Thoracic aorta (tissue), 2 donors: ENCODE measurements at places on chromosomes 3 and 15.

DNA sequence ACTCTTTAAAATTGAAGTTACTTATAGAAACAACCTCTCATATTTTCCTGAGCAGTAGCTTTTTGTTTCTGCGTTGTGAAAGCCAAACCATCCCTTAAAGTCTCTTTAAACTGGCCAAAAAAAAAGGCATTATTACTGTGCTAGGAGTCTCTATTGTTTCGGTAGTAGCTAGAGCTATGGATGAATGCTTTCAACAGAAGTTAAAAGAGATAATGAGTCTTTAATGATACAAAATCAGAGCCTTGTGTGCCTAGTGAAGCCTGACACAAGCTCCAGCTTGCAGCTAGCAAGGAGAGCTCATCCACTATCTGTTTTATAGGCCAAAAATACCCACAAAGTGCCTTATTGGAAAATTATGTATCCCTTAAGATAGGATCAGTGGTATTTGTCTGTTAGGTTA, 360.4 kb upstream of the CDIN1 start:
- no peak for DNase-seq

DNA sequence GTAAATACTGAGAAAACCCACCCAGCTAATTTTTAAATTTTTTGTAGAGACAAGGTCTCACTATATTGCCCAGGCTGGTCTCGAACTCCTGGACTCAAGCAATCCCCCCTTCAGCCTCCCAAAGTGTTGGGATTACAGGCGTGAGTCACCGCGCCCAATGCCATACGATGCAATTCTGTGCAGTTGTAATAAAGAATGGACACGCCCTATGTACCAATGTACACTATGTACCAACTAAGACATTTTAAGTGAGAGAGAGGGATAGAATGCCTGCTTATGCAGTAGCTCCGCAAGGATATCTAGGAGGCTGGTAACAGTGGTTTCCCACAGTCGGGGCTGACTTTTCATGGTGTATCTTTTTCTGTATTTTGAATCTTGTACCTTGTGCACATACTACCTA, 14.6 kb downstream of the ZNF710 start:
- DNase-seq: no peak

- no peak for DNase-seq
Observed at GRCh38 chr3:116863822-116864589, 154.4 kb downstream of the TUSC7 start.

GRCh38 chr3:33426068-33426467, 14.1 kb downstream of the UBP1 start:
- DNase-seq: no peak

- DNase-seq: no peak
Observed at GRCh38 chr3:42394579-42395288, 15.7 kb downstream of the LYZL4 start.

- DNase-seq: no peak
Observed at GRCh38 chr3:181948286-181948685, 236.6 kb downstream of the SOX2 start.

DNA sequence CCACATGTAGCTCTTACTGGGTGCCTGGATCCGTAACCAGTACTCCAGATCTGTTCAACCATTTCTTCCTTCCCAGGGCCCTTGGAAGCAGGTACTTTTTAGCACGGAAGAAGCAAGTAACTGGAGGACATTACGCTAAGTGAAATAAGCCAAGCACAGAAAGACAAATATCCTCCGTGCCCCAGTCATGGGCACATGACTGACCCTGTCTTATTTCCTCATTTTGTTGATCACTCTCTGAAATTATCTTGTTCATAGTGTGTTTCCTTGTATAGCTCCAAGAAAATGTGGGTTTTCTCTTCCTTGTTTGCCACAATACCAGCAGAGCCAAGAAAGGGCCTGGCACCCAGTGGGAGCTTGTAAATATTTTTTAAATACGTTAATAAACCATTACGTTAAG, 32.2 kb upstream of the MTMR14 start:
- DNase-seq: no peak

GRCh38 chr15:55703873-55704301, 39.1 kb downstream of the PRTG start:
- DNase-seq: no peak

DNA sequence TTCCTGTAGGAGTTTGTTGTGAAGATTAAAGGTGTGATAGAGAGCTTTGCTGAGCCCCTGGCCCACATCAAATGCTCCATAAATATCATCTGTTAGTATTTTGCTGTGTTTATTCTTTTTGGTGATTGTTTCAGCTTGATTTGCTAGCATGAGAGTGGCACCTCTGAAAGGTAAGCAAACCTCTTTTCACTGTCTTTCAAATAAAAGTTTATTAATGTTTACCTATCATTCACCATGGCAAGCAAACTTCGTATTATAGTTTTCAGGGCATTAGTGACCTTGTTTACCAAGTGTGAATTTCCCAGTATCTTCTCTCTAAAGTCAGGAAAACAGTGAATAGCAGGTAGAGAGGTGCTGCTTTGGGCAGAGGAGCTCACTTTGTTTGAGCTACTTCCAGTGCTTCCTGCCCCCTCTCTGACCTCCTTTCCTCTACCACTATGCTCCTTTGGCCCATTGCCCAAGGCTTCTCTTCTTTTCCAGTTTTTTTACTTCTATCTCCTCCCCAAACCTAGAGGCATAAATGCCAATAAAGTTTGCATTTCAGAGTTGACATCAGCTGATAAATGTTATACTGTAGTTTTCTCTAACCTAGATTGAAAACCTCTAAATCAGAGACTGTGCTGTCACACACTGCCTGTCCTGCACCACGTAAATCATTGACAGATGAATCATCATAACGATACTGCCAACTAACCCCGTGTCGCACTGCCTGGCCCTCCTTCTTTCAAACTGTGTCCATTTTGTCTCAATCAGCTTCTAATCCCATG, 569.0 kb downstream of the TUSC7 start:
- no peak for DNase-seq

DNA sequence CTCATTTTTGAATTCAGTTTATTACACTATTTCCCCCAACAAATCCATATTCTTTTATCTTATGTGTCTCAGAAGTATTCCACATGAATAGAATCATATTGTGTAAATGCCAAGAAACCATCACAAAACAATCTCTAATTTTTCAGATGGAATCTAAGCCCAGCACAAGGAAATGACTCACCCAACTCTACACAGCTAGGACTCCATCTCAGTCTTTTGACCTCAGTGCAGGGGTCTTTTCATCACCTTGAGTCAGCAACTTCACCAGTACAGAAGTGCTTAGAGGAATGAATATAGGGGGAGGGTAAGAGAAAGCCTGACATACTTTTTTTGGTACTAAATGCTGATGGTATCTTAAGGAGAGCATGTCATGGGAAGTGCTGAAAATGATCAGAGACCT, 169.3 kb upstream of the LRRN1 start:
- no peak for DNase-seq

- no peak for DNase-seq
Observed at GRCh38 chr3:38574411-38575278, 74.8 kb downstream of the SCN5A start.

- DNase-seq: no peak
Observed at GRCh38 chr3:117193390-117193789, 483.8 kb downstream of the TUSC7 start.

GRCh38 chr3:139263798-139264197, 80.0 kb upstream of the MRPS22 start:
- DNase-seq: no peak

GRCh38 chr3:8152821-8153418, 348.7 kb upstream of the LMCD1 start:
- no peak for DNase-seq

DNA sequence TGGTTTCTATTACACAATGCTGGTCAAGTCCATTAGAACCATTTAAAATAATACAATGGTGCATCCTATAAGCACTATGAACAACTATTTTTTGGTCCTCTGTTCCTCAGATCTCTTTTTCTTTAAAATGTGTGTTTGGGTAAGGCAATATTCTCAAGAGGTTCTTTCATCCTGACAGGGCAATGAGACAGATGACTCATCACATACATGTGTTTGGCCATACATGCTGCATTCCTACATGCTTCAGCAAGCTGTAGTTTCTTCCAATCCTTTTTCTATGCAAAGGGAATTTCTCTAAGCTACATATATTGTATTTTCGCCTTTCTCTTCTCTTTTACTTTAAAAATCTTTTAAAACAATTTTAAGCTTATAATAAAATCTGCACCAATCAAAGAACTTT, 52.7 kb downstream of the OTOL1 start:
- DNase-seq: no peak

GRCh38 chr3:102189956-102190723, 244.7 kb upstream of the ZPLD1 start:
- DNase-seq: no peak

GRCh38 chr15:77983091-77983707, 94.3 kb downstream of the TBC1D2B start:
- DNase-seq: no peak

GRCh38 chr3:55406696-55407425, 80.2 kb downstream of the WNT5A start:
- DNase-seq: no peak

- DNase-seq: no peak
Observed at GRCh38 chr15:41482110-41482877, 11.4 kb upstream of the ITPKA start.

- DNase-seq: no peak
Observed at GRCh38 chr15:27843146-27843545, 256.0 kb downstream of the OCA2 start.

DNA sequence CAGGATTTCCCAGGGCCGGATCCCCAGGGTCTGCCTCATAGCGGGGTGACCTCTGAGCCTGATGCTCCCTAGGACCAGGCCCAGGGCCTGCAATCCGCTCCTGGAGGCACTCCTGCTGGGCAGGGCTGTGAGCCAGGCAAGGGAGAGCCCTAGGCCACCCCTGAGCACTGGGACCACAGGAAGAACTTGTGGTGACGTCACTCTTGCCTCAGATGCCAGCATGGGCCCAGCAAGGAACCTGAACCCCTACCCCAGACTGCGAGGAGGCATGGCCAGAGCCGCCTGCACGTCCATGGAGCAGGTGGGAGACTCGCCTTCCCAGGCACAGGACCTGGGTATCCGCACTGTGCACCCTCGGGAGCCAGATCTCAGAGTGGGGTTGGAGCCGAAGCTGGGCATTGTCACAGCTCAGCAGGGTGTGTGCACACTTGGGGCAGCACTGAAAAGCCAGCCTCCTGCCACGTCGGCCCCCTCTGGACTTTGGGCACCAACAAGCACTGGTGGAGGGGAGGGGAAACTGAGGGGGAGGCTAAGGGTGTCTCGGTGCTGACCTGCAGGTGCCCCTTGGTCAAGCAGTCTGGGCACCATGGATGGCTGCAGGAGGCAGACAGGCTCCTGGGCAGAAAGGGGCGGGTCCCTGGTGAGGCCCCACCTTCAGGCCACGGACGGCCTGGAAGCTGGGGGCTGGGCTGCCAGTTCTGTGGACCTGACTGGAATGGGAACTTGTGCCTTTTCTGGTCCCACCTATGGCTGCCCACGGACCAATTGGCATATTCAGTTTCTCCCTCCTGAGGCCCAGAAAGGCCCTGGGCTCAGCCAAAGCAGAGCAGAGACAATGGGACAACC, 49.3 kb downstream of the SLC6A20 start:
- DNase-seq: no peak

- no peak for DNase-seq
Observed at GRCh38 chr3:15638193-15638890, 36.8 kb downstream of the BTD start.

DNA sequence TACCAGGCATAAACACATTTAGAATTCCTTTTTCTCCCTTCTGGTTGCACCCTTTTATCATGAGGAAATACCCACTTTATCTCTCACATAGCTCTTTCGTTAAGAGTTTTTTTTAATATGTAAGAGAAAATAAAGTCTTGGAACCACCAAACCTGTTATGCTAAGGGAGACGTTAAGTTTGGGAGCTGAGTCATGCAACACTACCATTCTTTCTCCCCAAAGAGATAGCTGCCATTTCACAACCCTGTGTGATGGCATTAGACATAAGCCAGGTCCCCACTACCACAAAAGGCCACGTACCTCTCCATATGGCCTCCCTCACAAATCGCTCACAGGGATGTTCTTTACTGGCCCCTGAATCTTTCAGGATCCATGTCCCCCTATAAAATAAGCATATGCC, 7.6 kb upstream of the NIPA1 start:
- no peak for DNase-seq

DNA sequence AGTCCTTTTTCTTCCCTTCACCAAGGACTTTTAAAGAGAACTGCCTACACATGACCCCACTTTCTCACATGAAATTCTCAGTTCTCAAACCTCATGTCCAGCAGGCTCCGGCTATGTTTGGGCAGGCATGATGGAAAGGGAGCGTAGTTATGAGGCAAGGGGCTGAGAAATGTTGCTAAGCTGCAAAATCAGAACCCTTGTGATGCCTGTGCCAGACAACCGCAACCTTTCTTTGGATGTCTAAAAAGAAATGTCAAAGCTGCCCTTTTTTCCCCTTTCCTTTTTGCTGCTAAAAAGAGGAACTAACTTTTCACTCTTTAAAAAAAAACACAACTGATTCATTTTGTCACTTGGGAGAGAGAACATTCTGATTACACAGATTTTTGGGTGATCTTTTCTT, 19.2 kb downstream of the GNB4 start:
- DNase-seq: no peak
